ENCODE measurements at places on chromosomes 3 and 15.

GRCh38 chr3:55879901-55880331, 392.8 kb upstream of the WNT5A start:
- no peak for DNase-seq

DNA sequence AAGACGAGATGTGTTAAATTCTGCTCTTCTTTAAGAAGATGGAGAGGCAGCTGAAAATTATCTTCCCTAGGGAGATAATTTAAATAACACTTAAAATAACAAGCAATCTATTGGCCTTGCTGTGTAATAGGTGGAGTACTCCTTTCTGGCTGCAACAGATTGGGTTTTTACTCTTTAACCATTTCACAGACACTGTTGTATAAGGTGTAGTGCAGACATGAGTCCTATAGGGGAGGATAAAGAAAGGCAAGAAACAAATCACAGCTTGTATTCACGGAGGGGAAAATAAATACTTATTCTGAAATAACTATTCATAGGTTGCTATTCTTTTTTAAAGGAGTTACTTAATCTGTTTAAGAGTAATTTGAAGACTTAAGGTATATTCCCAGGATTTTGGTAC, 252.0 kb downstream of the ZPLD1 start:
- no peak for DNase-seq

DNA sequence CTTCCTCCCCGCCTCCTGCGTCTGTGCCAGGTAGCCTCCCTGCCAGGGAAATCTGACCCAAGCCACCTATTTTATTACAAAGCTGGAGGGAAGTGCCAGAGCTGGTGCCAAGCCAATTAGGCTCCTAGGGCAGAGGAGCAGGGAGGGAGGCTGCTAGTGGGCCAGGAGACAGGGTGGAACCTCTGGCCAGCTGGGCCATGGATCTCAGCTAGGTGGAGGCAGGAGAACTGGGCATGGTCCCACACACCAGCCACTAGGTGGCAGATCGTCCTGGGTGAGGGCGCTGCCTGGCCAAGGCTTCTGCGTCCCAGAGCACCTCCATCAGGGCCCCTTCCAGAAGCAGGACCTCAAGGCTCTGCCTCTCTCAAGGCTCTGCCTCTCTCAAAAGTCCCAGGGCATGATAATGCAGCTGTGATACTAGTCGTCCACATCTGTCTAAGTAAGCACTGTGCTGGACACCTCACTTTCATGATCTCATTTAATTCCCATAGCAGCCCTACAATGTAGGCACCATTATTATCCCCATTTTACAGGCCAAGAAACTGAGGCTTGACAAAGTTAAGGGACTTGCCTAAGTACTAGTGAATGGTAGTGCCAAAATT, 4.5 kb upstream of the RFT1 start:
- DNase-seq = no peak

GRCh38 chr3:4406746-4407568, 60.1 kb downstream of the SUMF1 start:
- no peak for DNase-seq

DNA sequence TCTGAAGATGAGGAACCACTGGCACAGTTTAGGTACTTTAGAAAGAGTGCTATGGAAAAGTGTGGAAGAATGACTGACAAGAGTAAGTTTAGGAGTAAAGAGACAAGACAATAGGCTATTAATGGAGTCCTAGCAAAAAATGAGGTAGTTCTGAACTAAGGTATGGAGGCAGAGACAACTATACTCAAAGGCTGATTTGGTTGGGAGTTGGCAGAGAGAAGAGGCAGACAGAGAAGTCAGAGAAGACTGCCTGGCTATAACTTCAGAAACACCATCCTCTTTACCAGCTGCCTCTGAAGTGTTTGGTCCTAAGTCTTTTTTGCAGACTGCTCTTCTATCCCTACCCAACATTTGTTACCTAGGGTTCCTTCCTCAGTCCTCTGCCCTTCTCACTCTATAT, 19.2 kb downstream of the DYNC1LI1 start:
- no peak for DNase-seq

All from muscle of arm (tissue), 14 donors.